Stimulated activated CD4-positive, alpha-beta T cell treated with anti-CD3 and anti-CD28 coated beads, Interleukin-12 subunit alpha, Interleukin-12 subunit beta, amount 100 ng/mL, for 24 hours (primary cell): ENCODE measurements at places on chromosomes 1 and 21.

DNA sequence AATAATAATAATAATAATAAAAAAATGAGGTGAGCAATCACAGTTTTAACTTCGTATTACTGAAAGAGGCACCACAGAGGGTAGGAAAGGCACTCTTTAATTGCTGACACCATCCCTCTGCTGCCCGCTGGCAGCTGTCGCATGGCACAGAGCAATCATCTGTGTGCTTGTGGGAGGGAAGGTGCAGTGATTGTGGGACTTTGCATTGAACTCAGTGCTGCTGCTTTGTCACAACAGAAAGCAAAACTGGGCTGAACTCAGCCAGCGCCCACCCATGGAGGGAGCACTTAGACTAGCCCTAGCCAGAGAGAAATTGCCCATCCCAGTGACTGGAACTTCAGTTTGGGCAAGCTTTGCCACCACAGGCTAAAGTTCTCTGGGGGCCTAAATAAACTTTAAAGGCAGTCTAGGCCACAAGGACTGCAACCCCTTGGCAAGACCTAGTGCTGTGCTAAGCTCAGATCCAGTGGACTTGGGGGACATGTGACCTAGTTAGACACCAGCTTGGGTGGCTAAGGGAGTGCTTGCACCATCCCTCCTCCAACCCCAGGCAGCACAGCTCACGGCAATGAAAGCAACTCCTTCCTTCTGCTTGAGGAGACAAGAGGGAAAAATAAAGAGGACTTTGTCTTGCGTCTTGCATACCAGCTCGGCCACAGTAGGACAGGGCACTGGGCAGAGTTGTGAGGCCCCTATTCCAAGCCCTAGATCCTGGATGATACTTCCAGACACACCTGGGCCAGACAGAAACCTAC is 59.3 kb downstream of the WDR4 start:
- DNase-seq, result no peak

DNA sequence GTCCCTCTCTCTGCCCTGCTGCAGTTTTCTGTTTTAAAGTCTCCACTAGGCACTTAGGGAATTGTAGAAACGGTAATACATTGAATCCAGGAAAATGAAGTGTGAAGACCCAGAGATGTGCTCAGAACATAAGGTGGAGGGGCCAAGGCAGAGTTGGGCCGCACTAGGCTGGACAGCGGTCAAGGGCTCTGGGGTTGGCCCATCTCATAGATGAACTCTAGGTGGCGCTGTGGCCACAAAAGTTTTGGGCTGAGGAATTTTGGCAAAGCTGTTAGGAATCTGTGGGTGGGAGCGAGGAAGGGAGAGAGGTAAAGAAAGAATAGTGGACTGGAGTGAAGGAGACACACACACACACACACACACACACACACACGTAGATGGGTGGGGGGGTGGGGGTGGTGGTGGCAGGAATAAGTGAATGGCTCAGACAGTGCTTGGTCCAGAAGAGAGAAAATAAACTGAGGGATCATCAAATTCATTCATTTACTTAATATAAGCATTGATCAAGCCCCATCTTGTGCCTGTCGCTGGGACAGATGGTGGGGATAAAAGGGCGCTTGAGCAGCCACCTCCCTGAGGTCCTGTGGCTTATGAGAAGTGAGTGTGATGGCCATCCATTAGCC is 258.5 kb downstream of the TRABD2B start:
- DNase-seq, result no peak

GRCh38 chr21:45040157-45040711 is 34.1 kb upstream of the ADARB1 start:
- DNase-seq, result no peak

GRCh38 chr1:106961646-106962045 is 94.8 kb upstream of the PRMT6 start:
- no peak for DNase-seq

- no peak for DNase-seq
Measured at GRCh38 chr21:33019516-33019884, 6.2 kb upstream of the OLIG2 start.

DNA sequence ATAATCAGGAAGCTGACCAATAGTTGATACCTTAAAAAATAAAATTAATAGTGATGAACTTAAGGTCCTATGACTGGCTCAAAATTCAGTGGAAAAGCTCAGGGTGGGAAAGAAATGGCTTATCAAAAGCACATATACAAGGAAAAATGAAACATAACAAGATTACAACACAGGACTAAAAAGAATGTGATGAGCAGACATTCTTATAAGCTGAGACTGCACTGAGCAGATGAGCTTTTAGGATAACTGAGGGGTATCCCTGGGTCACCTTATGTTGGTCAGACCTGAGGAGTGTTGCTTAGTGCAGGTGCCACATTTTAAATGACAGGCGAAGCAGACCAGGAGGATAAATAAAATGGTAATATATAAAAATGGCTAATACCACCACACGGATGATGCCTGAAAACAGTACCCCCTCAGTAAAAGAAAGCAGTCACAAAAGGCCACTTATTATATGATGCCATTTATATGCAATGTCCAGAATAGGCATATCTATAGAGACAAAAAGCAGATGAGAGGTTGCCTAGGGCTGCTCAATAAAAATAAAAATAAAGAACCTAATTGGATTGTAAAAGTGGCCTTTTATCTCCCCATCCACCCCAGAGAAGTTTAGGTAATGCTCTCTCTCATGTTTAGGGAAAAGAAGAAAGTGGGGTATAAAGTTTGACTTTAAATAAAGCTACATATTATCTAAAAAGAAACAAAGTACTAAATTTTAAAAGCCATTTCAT is 163.9 kb downstream of the SLC45A1 start:
- no peak for DNase-seq

DNA sequence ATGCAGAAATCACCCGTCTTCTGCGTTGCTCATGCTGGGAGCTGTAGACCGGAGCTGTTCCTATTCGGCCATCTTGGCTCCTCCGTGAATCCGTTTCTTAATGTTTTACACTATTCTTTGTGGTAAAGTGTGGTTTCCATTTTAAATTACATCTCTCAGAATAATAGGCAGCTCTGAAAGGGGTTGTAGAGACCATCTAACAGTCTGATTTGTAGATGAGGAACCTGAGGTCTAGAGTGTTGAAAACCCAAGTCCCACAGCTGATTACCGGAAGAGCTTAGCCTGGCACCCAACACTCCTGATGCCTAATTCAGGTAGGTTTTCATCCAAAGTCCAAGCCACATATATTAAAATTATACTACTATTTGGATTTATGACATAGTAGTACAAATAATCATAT is 144.0 kb downstream of the LEPR start:
- DNase-seq, result no peak

DNA sequence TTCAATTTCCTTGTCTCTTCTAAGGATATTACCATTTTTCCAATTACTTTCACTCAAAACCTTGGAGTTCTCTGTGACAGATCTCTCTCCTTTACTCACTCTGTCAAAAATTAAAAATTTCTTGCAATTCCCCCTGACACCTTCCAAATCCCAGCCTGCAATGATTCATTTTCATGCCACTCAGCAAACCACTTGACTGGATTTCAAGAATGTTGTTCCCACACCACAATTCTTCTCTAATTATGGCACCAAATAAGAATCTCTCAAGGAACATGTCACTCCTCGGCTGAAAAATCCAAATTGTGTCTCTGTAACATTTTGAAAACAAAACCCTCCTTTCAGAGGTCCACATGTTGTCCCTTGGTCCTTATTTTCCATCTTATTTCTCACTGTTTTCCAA is 438.9 kb upstream of the ZP4 start:
- no peak for DNase-seq

- no peak for DNase-seq
Measured at GRCh38 chr1:208433086-208433485, 188.9 kb upstream of the PLXNA2 start.

DNA sequence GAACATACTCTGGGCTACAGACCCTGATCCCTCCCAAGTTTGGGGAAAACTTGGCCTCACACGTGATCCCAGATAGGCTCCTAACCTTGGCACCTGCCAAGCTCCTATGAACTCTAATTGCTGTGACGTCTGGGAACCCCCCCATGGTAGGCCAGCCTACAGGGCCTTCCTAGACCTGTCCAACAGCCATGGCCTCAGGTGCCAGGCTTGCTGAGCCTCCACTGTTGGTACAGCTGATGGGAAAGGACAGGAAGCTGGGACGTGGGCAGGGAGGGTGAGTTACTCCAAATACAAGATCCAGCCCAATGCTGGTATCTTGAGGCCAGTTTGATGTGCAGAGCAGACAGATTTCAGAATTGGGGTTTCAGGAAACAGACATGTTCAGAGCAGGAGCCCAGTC is 19.1 kb downstream of the SMIM12 start:
- DNase-seq, result no peak

- DNase-seq, result no peak
Measured at GRCh38 chr1:208206092-208206698, 38.0 kb downstream of the PLXNA2 start.

DNA sequence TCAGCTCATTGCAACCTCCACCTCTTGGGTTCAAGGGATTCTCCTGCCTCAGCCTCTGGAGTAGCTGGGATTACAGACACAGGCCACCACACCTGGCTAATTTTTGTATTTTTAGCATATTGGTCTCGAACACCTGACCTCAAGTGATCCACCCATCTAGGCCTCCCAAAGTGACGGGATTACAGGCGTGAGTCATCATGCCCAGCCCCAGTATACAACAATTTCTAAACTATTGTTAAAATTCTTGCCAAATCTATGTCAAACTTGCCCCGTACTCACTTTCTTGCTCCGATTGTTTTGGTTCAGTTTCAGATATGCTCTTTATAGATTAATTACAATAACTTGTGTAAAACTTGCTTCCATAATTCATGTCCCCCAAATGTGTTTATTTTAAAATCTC is 4.1 kb downstream of the RGS18 start:
- DNase-seq, result no peak

DNA sequence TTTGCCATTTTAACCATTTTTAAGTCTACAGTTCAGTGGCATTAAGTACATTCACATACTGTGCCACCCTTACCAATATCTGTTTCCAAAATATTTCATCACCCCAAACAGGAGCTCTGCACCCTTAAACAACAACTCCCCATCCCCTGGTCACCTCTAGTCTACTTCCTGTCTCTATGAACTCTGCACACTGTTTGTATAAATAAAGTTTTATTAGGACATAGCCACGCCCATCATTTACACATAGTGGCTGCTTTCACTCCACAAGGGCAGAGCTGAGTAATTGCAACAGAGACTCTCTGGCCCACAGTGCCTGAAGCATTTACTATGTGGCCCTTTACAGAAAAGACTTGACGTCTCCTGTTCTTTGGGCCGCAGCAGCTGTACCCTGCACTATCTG is 30.1 kb downstream of the KCNAB2 start:
- DNase-seq, result no peak

- no peak for DNase-seq
Measured at GRCh38 chr21:14918527-14918926, 146.3 kb downstream of the NRIP1 start.

DNA sequence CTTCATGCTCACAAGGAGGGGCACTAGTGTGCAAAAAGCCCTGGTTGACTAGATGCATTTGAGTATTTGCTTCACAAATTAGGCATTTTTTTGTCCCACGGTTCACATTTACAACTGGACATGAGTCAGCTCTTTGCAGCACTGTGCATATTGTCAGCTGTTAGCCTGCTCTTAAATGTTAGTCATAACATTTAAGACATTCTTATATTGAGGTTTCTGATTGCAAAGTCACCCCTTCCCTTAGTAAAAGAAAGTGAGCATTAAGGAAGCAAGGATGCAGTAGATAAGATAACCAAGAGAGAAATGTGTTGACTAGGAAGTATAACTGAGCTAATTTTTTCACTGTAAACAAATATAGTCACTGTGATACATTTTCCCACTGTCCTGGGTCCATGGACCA is 132.6 kb upstream of the CTTNBP2NL start:
- no peak for DNase-seq

DNA sequence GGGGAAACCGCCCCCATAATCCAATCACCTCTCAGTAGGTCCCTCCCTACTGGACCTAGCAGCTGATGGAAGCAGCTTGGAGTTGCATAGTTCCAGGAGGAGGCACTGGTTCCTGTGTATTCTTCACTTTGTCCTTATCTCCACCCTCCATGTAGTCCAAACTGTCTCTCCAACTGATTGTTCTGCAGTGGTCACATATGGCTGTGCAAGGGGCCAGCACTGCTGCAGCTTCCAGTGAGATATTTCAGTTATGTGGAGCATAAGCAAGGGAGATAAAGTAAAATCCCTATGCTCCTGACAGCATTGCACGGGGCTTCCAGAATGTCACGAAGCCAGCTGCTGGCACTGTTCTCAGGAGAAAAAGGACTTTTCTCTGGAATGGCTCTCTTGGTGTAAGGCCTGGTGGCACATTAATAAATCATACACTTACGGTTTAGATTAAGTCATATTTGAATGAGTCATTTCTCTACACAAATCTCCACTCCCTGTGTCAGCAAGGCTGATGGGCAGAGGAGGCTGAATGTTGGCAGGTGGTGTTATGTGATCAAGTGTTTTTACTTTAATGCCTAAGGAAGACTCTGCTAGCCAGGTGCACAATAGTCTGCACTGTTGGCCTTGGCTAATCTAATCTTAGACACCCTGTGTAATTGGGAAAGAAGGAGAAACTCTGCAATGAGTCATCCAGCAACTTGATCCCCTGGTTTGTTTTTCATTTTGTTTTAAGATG is 93.4 kb downstream of the KCNK1 start:
- no peak for DNase-seq

DNA sequence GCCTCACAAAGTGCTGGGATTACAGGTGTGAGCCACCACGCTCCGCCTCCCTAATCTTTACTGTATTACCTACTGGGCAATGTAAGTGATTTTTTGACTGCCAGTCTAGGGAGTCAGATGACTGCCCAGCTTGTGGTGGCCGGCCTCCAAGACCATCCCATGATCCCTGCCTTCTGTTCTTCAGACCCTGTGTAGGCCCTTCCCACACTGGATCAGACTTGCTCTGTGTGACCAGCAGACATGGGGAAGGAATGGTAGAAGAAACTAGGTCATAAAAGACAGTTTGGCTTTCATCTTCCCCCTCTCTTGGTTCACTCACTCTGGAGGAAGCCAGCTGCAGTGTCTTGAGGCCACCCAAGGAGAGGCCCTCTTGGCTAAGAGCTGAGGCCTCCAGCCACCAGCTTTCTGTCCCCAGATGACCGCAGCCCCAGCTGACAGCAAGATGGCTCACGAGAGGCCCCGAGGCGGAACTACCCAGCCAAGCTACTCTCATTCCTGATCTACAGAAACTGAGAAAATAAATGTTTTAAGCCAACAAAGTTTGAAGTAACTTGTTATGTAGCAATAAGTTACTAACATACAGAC is 14.5 kb upstream of the CBR3 start:
- DNase-seq, result no peak

- DNase-seq, result no peak
Measured at GRCh38 chr1:240820816-240821215, 208.9 kb upstream of the GREM2 start.

- no peak for DNase-seq
Measured at GRCh38 chr1:197985351-197985750, 68.2 kb downstream of the LHX9 start.

GRCh38 chr1:89627596-89627962 is 5.3 kb upstream of the LRRC8C start:
- no peak for DNase-seq

GRCh38 chr21:42526379-42526727 is 12.7 kb downstream of the SLC37A1 start:
- no peak for DNase-seq
